ENCODE measurements at places on chromosomes 5 and 9. TPM values are rescaled to one million over a fixed set of nuclear protein-coding genes. Genes with fewer than 3 reads are reported as not detected.

The PKD2L2 gene
- 0.74 TPM for total RNA-seq

The ANXA6 gene
- 127 TPM for total RNA-seq

DNA sequence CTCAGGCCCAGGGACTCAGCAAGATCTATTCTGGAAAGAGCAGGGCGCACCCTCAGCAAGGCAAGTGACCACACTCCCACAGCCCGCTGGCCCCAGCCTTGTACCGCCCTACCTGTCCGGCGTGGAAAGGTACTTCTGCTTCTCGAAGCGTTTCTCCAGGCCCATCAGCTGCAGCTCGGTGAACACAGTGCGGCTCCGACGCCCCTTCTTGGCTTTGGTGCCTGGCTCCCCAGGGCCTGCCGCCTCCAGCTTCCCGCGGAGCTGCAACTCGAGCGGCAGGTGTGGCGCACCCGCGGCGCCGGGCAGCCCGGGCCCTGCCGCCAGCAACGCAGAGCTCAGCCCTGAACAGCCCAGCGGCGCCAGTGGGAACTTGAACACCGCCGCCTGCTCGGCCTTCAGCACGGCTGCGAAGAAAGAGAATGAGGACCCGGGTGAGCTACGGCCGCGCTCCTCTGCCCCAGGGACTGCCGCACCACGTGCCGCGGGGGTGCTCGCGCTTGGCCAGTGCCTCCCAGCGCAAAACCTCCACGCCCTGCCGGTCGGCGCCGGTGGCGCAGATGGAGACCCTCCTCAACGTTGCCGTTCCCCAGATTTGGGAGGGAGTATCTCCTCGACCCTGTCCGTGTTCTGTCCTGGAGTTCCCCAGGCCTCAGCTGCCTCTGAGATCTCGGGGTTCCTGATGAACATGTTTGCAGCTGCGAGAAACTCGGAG, 2.2 kb downstream of the BARX1 start:
- peaks cover 86% of the 10 kb centered on the region for H3K27me3 ChIP-seq
- no peak overlapping the region for H3K27ac ChIP-seq
- peaks cover 2% of the 10 kb centered on the region for H3K36me3 ChIP-seq

DNA sequence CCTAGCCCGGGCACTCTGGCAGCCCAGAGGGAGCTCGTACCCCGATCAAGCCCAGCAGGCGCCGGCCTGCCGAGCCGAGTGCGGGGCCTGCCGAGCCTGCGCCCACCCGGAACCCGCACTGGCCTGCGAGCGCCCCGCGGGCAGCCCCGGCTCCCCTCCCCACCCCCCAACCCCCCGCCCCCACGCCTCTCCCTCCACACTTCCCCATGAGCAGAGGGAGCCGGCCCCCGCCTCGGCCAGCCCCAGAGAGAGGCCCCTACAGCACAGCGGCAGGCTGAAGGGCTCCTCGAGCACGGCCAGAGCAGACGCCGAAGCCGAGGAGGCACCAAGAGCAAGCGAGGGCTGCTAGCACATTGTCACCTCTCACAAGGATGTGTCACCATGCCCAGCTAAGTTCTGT, 36.2 kb upstream of the CCDC180 start:
- no peaks in the 10 kb centered on the region for H3K36me3 ChIP-seq
- H3K4me1 ChIP-seq: no peaks in the 10 kb centered on the region
- no peak overlapping the region for H3K4me3 ChIP-seq
- H3K27me3 ChIP-seq: no peaks in the 10 kb centered on the region

- H3K36me3 ChIP-seq: no peaks in the 10 kb centered on the region
- peaks cover 99% of the 10 kb centered on the region for H3K4me1 ChIP-seq
- H3K4me3 ChIP-seq: no peak overlapping the region
- DNase-seq: no peak
- H3K27me3 ChIP-seq: no peaks in the 10 kb centered on the region
- no peak overlapping the region for H3K27ac ChIP-seq
Observed at GRCh38 chr9:89525446-89526374, 27.8 kb upstream of the SEMA4D start.

DNA sequence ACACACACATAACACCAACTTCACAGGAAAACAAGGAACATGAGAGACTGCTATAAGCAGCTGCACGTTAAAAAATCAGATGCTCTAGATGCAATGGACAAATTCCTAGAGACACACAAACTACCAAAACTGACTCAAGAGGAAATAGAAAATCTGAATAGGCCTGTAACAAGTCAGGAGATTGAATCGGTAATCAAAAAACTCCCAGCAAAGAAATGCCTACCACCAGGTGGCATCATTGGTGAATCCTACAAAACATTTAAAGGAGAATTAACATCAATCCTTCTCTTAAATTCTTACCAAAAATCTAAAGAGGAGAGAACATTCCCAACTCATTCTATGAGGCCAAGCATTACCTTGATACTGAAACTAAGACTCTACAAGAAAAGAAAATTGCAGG, 54.9 kb downstream of the NDST1 start:
- H3K4me1 ChIP-seq: no peaks in the 10 kb centered on the region
- peak; percentile 25 for DNase-seq
- H3K36me3 ChIP-seq: no peaks in the 10 kb centered on the region
- H3K4me3 ChIP-seq: no peak overlapping the region
- no peaks in the 10 kb centered on the region for H3K27me3 ChIP-seq
- no peak overlapping the region for H3K27ac ChIP-seq

DNA sequence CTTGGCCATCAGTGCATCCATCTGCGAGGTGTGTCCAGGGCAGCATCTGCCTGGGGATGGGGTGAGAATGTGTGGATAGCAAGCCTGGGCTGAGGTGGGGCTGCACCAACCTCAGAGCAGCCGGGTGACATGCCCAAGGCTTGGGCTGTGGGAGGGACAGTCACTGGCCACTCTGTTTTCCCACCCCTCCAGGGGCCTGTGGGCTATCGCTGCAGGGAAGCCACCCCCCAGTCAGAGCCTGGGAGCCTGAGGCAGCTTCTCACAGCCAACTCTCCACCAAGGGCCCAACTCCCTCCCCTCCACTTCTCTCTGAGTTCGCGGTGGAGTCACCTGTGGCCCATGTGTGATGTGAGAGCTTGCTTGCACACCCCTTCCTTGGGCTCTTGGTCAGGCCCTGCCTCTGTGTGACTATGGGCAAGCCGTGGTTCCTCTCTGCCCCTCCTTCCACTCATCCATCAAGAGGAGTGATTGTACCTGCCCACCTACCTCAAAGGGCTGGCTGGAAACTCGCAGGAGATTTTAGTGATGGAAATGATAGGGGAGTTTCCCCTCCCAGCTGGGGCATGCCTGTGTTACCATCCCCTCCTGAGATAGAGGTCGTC, 54.8 kb downstream of the DAB2IP start:
- no peak overlapping the region for H3K4me3 ChIP-seq
- H3K27ac ChIP-seq: no peak overlapping the region
- DNase-seq: no peak
- H3K4me1 ChIP-seq: peaks cover 9% of the 10 kb centered on the region
- no peaks in the 10 kb centered on the region for H3K36me3 ChIP-seq

The POLR3G gene
- 4.5 TPM for total RNA-seq

DNA sequence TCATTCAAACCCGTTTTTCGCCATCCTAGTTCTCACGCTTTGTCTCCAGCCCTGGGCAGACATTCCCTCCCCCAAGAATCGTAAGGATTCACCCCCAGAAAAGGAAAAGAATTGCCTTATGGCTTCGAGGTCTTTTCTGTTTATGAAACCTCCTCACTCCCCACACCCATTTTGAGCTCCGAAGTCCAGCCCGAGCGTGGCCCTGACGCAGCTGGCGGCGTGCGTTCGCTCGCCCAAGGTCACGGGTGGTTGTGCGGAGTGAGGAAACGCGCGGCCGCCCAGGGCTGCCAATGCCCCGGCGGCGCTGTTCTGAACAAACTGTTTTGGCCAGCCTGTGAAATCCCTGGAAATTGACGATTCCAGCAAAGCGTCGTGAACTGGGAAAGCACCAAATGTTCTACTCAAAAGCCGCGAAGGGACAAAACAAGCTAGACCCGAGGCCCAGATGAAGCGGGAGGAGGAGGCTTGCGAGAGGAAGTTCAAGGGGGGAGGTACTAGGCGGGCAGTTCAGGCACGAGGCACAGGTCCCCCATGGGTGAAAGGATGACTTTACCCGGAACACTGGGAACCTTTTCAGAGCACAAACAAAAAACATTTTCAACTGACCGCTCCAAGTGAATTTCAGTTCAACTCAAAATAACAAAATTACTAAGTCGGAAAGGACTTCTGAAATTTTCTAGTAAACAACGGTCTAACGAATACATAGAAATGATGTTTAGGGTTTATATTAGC, 683 bp upstream of the ZFAND5 start:
- peaks cover 10% of the 10 kb centered on the region for H3K36me3 ChIP-seq
- peak; percentile 64 for DNase-seq
- H3K27me3 ChIP-seq: no peaks in the 10 kb centered on the region
- H3K27ac ChIP-seq: peak overlapping the region; percentile 98

DNA sequence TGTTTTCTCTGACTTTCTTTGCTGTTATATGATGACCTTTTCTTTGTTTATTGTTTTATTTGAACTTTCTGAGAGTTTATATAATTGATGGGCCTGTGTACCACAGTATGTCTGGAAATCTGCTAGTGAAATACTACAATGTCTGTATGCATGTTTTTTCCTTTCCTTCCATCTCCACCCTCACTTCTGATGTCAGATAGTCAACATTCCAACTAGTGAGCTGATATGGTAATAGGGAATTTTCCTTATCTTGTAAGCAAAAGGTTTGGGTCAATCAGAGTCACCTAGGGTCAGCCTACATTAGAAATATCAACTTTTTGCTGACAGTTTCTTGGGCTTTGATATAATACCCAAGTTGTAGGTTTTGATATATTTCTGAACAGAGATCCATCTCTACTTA, 103.2 kb downstream of the MAT2B start:
- no peaks in the 10 kb centered on the region for H3K36me3 ChIP-seq
- H3K27me3 ChIP-seq: peaks cover 9% of the 10 kb centered on the region
- no peaks in the 10 kb centered on the region for H3K4me1 ChIP-seq

DNA sequence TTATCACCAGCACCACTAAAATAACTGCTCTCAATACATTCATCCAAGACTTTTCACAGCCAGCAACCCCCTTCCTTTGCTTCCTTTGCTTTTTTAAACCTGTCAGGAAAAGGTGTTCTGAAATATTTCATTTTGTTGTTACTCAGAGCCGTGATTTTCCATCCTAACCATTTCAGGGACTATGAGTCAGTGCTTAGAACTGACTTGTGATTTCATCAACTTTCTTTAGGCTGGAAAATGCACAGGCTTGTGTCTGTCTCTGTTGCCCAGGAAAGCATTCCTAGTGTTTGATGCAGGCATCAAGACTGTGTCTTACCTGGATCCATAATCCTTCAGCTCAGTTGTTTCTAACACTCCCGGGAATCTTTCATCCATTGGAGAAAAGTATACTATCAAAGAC, 805.6 kb downstream of the BRINP1 start:
- no peak for DNase-seq
- H3K4me1 ChIP-seq: no peaks in the 10 kb centered on the region
- H3K4me3 ChIP-seq: no peak overlapping the region
- H3K36me3 ChIP-seq: no peaks in the 10 kb centered on the region

- H3K27ac ChIP-seq: no peak overlapping the region
- peaks cover 46% of the 10 kb centered on the region for H3K36me3 ChIP-seq
- no peak overlapping the region for H3K4me3 ChIP-seq
- no peak for DNase-seq
Observed at GRCh38 chr5:31452314-31452713, 79.6 kb downstream of the DROSHA start.

The PCDHA12 gene
- total RNA-seq: not detected

DNA sequence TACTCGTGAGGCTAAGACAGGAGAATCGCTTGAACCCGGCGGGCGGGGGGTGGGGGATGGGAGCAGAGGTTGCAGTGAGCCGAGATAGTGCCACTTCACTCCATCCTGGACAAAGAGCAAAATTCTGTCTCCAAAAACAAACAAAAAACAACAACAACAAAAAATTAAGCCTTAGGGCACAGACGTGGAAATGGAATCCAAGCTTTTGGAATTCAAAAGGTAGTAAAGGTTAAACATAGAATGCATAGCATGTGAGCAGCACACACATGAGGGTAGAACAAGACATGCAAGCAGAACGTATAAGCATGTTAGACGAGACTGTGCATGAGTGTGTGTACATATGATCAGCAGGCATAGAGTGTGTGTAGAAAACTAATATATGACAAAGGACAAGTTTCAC, 68.0 kb downstream of the PTBP3 start:
- H3K27me3 ChIP-seq: no peaks in the 10 kb centered on the region
- no peak for DNase-seq
- H3K4me3 ChIP-seq: no peak overlapping the region
- H3K4me1 ChIP-seq: peaks cover 15% of the 10 kb centered on the region
- H3K36me3 ChIP-seq: peaks cover 2% of the 10 kb centered on the region

The SLC6A19 gene
- total RNA-seq: not detected

GRCh38 chr5:168014433-168015123, 276.9 kb upstream of the WWC1 start:
- H3K4me3 ChIP-seq: no peak overlapping the region
- no peak overlapping the region for H3K27ac ChIP-seq
- no peaks in the 10 kb centered on the region for H3K36me3 ChIP-seq
- H3K27me3 ChIP-seq: peaks cover 15% of the 10 kb centered on the region
- H3K4me1 ChIP-seq: no peaks in the 10 kb centered on the region

GRCh38 chr5:64518793-64519192, 13.0 kb downstream of the RGS7BP start:
- no peak overlapping the region for H3K27ac ChIP-seq
- no peak for DNase-seq
- no peak overlapping the region for H3K4me3 ChIP-seq
- no peaks in the 10 kb centered on the region for H3K4me1 ChIP-seq

DNA sequence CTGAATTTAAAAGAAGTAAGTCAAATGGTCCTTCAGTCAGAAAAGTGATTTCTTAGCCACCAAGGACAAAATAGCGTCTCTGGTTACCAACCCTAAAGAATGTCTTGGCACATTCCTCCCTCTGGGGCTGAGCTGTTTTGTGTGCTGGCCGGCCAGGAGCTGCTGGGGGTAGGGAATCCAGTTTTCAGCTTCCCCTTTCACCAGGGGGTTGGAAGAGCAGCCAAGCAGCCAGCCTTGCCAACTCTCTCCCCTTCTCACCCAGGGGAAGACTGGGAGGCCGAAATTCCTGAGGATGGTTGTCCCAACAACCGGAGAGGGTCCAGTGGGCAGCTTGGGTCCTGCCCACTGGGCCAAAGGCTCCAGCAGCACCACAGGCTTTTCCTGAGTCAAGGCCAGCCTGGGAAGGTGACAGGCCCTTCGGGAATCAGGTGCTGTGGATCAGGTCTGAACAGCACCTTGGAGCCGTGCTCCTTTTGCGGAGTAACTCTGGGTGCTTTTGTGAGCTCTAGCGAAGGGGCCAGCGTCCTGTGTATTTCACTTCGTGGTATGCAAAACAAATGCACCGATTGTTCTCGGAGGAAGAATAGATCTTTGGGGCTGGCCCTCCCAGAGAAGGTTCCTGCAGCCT, 4.2 kb downstream of the WWC1 start:
- H3K4me1 ChIP-seq: peaks cover 5% of the 10 kb centered on the region
- peaks cover 24% of the 10 kb centered on the region for H3K27me3 ChIP-seq
- no peak overlapping the region for H3K27ac ChIP-seq

GRCh38 chr5:80703747-80704146, 49.0 kb upstream of the DHFR start:
- peak overlapping the region; percentile 19 for H3K27ac ChIP-seq
- H3K36me3 ChIP-seq: peaks cover 5% of the 10 kb centered on the region
- H3K4me3 ChIP-seq: no peak overlapping the region
- H3K27me3 ChIP-seq: no peaks in the 10 kb centered on the region
- peaks cover 6% of the 10 kb centered on the region for H3K4me1 ChIP-seq

The LEAP2 gene
- 5.0 TPM for total RNA-seq

The BTNL8 gene
- total RNA-seq: 1.2 TPM
